ENCODE measurements at places on chromosomes 4 and X. TPM values are rescaled to one million over a fixed set of nuclear protein-coding genes. Genes with fewer than 3 reads are reported as not detected.

DNA sequence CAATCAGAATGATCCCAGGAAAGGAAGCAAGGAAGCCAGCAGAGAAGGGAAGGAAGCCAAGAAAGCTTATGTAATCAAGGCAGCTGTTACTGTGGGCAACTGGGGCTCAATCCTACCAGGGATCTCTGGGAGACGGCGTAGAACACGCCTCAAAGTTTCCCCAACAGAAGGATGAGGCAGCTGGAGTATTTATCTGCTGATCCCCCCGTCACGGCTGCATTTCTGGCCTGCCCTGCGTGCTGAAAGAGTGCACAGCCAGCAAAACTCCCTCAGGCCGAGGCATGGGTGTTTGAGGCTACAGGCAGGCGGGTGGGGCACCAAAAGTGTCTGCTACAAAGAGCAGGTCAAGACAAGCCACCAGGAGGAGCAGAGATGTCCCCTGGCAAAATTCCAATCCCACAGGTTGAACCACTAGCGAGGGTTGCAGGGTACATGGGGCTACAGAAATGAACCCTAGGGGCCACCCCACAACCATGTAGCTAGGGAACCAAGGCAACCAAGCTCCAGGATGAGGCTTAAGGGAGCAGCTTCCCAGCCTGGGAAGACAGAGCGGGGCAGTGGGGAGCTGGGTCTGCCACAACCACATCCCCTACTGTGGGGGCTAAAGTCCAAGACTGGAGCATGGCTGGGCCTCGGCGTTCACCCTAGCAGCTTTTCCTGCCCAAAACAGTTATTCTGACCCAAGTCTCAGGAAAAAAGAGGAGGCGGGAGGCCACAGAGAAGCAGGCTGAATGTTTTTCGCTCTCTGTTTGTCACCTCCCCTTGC lies 113.4 kb downstream of the BCOR start:
- no peak overlapping the region for H3K27ac ChIP-seq
- no peaks in the 10 kb centered on the region for H3K36me3 ChIP-seq
- peaks cover 8% of the 10 kb centered on the region for H3K4me1 ChIP-seq
- H3K27me3 ChIP-seq: no peaks in the 10 kb centered on the region
- DNase-seq: no peak

DNA sequence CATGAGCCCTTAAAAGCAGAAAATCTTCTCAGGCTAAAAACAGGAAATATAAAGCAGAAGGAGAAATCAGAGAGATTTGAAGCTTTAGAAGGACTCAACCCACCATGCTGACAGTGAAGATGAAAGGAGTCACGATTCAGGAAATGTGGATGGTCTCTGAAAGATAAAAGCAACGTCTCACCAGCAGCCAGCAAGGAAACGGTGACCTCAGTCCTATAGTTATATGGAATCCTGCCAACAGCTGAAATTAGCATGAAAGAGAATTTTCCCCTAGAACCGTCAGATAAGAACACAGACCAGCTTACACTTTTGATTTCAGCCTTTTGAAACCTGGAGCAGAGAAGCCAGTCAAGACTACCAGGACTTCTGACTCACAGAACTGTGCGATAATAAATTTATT lies 715.7 kb upstream of the HTR2C start:
- H3K36me3 ChIP-seq: no peaks in the 10 kb centered on the region
- H3K27ac ChIP-seq: no peak overlapping the region
- no peak for DNase-seq
- no peak overlapping the region for H3K4me3 ChIP-seq
- H3K27me3 ChIP-seq: no peaks in the 10 kb centered on the region
- no peaks in the 10 kb centered on the region for H3K4me1 ChIP-seq

DNA sequence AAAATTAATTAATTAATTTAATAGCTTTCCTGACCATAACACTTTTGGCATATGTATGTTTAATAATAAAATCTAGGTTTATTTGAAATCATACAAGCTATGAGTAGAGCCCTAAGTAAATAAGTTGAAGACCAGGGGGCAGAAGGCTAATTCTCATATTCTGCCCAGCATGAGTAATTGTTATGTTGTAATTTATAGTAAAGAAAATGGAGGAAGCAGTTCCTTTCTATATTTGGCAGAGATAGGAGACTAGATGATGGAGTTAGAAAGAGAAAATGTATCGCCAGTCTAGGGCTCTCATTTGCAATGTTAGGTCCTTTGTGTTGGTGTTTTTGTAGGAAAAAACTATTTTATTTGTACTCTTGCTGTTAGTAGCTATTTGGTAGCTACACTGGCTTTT lies 89.1 kb downstream of the FNIP2 start:
- DNase-seq: no peak
- H3K4me3 ChIP-seq: no peak overlapping the region
- H3K36me3 ChIP-seq: peaks cover 61% of the 10 kb centered on the region
- peaks cover 11% of the 10 kb centered on the region for H3K4me1 ChIP-seq

The MAML3 gene
- 8.0 TPM for total RNA-seq

The CXCL3 gene
- total RNA-seq: not detected

The UGT2B11 gene
- total RNA-seq: not detected
